T-helper 17 cell (primary cell): ENCODE measurements at places on chromosomes 7 and 10.

GRCh38 chr7:151080067-151080521, 515 bp downstream of the FASTK start:
- DNase-seq: no peak

DNA sequence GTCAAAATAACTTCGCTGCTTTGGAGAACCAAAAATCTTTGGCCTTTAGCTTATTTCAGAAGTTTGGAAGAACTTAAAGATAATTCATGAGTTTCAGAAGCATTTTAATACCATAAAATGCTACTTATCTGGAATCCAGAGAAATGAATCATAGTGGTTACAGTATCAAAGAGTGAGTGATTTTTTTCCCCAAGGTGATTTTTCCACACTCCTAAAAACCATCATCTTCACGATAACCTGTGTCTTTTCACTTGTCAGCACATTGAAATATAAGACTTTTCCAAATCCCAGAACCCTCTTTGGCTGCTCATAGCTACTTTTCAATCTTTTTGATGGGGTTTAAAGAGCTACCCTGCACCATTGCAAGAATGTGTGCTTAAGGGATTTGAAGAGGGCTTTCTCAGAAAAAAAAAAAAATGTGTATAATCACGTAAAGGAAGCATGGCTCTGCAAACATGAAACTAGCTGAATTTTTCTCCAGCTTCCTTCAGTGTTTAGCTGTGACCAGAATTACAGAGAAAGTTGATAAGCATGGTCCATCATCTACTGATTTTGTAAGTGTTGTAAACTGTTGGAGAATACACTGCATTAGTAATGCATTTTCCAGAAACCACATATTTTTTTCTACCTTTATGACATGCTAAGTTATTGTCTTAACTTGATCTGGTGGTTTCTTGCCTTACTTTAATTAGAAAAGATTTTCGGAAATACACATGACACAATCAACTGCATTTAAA, 134.9 kb downstream of the BICC1 start:
- no peak for DNase-seq

- no peak for DNase-seq
These were observed 32.1 kb upstream of the PFKFB3 start for GRCh38 chr10:6170638-6171037.

- no peak for DNase-seq
These were observed 6.9 kb upstream of the ZKSCAN1 start for GRCh38 chr7:100008525-100008924.

- DNase-seq: no peak
These were observed 23.6 kb downstream of the SLC35B4 start for GRCh38 chr7:134293002-134293740.

GRCh38 chr10:13310518-13311176, 10.8 kb upstream of the PHYH start:
- no peak for DNase-seq

DNA sequence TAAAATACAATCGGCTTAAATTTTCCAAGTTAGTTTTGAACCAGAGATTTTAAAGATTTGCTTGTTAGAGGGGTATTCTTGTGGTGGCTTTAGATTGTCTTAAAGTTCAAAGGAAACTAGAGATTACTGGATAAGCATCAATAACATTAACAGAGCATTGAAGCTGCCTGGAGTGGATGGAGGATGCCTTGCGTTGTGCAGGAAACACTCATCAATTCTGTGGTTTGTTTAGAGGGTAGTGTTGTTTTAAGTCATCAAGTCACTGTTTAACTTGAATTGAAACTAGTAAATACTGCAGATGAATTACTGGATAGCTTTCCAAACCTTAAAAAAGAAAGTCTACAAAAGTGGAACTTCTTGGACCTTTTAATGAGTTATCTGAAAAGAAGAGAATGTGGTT, 218.6 kb downstream of the CELF2 start:
- DNase-seq: no peak

DNA sequence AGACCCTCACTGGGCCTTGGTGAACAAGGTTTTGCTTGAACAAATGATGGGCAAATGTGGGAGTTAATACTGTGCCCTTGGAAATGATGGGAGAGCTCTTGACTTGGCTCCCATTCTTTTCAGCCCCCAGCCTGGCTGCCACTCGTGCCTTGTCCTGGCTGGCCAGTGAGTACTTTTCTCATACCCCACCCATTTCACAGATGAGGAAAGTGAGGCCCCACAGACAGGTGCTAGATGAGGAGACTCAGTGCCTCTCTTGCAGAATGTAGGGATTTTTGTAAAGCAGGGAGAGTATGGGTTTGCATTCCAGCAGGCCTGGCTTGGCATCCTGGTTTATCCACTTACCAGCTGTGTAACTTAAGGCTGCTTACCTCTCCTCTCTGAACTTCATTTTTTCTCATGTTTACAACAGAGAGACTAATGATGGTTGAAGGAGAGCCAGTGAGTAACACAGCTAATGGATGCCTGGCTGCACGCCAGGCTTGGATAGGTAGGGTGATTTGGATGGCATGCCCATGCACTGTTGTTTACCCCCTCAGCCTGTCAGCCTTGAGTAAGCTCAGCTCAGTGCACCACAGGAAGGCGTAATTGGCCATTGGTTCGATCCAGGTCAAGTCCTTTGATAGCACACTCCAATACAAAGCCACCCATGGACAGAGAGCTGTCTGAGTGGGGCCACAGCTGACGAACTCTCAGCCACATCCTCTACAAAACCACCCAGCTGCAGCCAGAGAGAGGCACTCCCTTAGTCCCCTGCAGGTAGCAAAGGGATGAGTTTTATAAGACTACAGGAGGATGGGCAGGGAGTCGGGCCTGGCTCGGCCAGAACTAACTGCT, 436.8 kb downstream of the RPS24 start:
- DNase-seq: no peak

DNA sequence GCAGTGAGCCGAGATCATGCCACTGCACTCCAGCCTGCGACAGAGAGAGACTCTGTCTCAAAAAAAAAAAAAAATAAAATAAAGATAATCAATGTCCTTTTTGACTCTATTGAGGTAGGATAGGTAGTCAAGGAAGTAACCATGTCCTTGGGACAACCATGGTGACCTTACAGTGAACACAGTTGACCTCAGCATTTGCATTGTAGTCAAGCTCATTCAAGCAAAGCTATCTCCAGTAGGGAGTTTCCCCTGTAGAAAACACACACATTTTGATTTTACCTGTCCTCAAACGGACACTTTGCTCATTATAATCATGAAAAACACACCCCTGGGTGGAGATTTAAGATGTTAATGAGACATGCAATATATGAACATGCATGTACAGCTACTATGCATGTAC, 171.7 kb downstream of the KIF20B start:
- DNase-seq: no peak

DNA sequence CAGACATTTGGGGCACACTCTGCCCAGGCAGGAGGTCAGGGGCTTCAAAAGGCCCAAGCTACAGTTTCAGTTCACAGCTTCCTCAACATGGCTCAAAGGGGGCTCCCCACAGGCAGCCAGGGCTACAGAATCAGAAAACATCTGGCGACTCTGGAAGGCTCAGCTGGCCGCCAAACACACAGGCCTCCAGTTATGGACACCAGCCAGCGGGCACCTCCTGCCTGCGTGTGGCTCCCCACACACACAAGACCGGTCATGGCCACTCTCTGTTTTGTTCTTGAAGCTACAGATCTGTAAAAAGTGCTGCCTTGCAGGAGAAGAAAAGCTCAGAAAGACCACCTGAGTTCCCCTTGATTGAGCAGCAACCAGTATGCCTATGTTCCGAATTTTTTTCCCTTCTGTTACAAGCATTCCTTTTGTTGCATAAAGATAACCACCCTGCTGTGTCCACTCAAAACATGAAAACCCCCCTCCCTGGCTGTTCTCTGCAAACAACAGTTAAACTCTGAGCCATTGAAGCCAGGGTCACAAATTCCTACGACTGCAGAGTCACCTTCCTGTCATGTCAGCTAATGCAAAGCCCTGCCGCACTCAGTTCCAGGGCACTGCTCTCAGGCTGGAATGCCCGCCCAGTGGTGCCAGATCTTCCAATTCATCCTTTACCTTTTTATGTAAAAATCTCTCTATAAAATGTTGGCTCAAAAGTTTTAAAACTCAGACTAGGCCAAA, 33.6 kb downstream of the VSTM4 start:
- no peak for DNase-seq

GRCh38 chr10:62261666-62262065, 7.0 kb downstream of the RTKN2 start:
- DNase-seq: no peak

GRCh38 chr10:79273604-79274003, 73.7 kb upstream of the PPIF start:
- DNase-seq: no peak

GRCh38 chr7:132250480-132251326, 325.6 kb downstream of the PLXNA4 start:
- no peak for DNase-seq

DNA sequence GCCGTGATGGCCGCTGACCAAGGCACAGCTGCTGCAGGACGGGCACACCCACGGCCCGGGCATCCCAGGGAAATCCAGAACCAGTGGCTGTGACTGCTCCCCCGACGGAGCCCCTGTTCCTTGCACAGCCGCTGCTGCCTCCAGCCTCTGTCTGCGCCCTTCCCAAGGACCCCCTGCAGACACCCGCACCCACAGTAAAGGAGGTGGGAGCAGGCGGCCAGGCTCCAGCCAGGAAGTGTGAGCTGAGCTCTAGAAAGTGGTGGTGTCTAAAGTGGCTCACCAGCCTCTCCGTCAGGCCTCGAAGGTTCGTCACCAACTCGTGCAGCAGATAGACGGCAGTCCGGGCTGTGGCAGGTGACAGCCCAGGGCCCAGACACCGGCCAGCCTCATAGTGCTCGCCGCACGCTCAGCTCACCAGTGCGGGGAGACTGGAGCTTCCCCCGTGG, 306.7 kb downstream of the DNAJB6 start:
- no peak for DNase-seq

- no peak for DNase-seq
These were observed 23.6 kb upstream of the PDK4 start for GRCh38 chr7:95619921-95620320.

DNA sequence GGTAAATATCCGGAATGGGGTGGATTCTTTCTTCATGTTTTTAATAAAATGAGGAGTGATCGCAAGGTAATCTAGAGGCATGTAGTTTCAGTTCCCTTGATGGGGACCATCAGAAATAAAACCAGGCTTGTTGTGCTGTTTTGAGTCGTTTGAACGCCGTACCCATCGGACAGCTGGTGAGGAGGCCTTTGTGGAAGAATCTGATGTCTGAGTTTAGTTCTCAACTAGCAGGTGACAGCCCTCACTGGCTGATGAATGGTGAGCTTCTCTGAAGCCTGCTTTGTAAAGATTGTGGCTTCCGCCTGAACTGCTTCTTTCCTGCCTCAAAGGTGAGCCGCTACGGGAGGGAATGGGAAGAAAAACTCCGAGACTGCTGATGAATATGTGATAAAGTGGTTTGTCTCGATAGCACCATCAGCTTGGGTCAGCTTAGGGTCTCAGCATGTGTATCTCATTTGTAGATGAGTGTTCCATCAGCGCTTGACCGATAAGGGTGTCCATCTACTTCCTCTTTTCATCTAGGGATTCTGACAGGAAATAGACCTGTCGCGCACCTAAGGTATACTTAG, 977 bp downstream of the TMEM248 start:
- DNase-seq: peak; percentile 15

DNA sequence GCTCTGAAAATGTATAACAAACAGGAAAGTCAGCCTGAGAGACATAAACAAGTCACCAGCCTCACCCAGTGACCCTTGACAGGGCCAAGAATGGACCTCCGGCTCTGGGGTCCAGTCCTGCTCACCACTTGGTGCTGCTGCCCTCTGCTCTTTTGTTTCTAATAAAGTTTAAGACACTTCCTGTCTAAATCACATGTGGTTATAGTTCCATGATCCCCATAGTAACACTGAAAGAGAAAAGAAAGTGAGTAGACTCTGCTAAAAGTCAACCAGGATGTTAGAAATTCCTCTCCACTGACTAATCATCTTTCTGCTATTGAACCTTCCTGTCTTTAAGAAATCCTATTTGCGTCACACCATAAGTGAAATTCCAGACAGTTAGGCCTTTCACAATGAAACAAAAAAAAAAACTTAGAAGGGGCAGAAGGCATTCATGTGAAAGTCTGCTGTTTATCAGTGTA, 179.2 kb upstream of the BET1 start:
- no peak for DNase-seq

DNA sequence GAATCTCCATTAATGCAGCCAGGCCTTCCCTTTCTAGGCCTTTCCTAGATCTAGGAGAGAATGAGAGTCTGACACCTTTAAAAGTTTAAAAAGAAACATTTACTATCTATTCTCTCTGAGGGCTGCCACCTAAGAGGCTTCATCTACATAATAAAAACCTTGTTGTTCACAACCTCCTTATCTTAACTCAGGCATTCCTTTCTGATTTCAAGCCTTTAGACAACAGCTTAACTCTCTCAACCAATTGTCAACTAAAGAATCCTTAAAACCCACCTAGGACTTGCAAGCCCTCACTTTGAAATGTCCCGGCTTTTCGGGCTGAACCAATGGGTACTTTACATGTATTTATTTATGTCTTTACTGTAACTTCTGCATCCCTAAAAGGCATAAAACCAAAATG, 64.3 kb upstream of the RET start:
- no peak for DNase-seq

DNA sequence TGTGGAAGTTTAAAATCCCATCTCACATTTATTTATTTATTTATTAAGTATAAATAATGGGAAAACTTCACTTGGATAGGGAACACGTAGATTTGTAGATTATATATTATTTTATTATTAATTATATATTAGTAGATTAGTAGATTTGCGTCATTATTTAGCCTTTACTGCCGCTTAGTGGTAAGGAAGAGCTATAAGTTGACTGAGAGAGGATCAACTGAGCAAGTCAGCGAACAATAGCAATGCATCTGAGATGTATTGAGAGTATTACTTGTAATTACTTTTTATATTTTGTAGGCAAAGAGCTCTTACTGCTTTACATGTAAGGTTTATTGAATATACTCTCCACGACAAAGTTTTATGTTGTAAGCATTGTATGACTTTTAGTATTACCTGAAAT, 244.5 kb upstream of the ANKRD30A start:
- no peak for DNase-seq

- DNase-seq: no peak
These were observed 19.3 kb downstream of the MACC1 start for GRCh38 chr7:20197837-20198236.

DNA sequence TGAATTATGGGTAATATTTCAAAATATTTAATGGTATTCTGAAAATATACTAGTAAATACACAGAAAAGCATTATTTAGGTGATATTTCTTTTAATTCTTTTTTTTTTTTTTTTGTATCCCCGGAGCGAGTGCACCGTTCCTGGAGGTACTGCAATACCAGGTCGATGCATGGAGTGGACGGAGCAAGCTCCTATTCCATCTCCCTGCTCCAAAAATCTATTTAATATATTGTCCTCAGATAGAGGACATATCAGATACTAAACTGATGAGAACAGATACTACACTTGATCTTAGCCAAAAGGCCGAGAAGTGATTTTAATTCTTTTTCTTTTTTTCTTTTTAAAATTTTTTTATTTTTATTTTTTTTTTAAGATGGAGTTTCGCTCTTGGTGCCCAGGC, 10.8 kb downstream of the BTRC start:
- no peak for DNase-seq
